NCI-H1105 (cell line): ENCODE measurements at places on chromosomes 5 and 9.

DNA sequence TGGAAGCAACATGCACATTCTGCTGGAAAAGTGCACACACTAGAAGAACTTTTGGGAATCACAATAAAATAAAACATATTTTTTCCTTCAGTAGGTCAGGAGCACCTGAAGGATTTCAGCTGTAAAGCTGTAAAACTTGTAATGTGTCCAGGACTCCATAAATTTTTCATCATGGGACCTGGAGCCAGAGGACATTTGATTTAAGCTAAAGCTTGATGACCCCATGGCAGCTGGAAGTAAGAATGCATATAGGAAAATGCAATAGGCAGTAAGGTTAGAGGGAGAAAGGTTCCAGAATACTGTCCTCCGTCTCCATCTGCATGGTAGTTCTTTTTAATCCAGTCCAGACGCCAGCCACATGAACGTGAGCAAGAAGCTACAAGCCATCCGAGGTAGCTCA, 166.0 kb downstream of the ADAMTSL1 start:
- DNase-seq = no peak

GRCh38 chr9:114433720-114434255, 46.0 kb upstream of the AKNA start:
- DNase-seq = no peak

GRCh38 chr9:2755285-2755684, 38.0 kb downstream of the KCNV2 start:
- no peak for DNase-seq

DNA sequence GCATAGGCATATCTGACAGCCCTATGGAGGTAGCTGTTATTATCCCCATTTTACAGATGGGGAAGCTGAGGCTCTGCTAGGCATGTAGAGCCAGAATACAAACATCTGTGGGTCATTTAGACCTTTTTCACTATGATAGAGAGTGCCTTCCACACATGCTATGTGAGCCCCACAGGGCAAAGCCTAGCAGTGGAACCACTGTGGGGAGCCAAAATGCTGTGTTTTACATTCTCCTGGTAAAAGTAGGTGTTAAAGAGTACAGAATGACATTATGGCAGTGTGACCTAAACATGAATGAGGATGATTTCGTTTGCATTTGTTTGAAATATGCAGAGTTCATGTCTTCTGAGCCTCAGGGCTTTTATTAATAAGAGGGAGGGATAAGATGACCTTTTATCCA, 265.2 kb downstream of the MAST4 start:
- no peak for DNase-seq

DNA sequence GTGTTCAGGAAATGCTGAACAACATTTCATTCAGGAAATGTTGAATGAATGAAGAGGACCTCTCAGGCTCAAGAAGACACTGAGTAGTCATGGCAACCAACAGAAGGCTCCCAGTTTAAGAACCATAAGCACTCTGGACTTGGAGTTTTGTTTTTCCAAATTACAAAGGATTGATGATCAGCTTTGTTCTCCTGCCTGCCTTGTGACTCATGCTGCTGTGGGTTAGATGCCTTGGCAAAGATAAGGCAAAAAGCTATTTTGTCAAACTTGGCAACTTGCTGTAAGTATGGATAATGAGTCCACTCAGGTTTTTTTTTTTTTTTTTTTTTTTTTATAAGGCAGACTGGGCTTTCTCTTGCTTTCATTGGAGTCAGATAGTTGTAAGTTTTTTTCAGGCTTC, 365.0 kb downstream of the TMEM232 start:
- no peak for DNase-seq

GRCh38 chr5:88854769-88855168, 28.2 kb downstream of the MEF2C start:
- no peak for DNase-seq

DNA sequence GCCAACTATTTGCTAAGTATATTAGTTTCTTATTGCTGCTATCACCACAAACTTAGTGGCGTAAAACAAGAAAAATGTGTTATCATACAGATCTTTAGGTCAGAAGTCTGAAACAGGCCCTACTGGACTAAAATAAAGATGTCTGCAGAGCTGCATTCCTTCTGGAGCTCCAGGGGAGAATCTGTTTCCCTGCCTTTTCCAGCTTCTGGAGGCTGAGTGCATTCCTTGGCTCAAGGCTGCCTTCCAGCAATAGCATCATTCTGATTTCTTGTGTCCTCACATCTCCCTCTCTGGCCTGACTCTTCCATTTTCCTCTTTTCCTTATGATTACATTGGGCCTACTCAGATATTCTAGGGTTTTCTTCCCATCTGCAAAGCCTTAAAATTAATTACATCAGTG, 15.9 kb downstream of the MAN2A1 start:
- DNase-seq = no peak

- DNase-seq = no peak
Observed at GRCh38 chr5:33690374-33691135, 201.2 kb downstream of the ADAMTS12 start.

- no peak for DNase-seq
Observed at GRCh38 chr5:125085797-125086505, 339.5 kb upstream of the ZNF608 start.

DNA sequence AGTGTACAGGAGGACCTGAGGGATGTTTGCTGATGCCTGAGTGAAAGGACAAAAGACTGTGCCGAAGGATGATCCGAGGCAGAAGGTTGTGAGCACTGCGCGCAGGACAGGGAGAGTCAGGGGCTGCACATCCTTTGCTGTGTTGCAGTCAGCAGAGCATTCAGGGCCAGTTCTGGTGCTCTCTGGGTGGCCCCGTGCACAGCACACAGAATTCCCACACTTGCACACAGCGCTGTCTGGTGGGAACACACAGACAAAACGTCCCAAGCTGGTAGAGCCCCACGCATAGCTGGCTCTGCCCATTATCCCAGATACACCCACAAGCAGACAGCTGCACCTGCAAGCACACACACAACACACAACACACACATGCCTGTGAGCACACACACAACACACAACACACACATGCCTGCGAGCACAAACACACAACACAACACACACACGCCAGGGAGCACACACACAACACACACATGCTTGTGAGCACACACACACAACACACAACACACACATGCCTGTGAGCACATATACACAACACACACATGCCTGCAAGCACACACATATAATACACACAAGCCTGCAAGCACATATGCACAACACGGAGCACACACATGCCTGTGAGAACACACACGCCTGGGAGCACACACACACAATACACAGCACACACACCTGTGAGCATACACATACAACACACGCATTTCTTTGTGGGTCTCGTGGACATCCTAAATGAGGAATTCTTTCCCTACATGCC, 74.4 kb downstream of the FGF18 start:
- no peak for DNase-seq

DNA sequence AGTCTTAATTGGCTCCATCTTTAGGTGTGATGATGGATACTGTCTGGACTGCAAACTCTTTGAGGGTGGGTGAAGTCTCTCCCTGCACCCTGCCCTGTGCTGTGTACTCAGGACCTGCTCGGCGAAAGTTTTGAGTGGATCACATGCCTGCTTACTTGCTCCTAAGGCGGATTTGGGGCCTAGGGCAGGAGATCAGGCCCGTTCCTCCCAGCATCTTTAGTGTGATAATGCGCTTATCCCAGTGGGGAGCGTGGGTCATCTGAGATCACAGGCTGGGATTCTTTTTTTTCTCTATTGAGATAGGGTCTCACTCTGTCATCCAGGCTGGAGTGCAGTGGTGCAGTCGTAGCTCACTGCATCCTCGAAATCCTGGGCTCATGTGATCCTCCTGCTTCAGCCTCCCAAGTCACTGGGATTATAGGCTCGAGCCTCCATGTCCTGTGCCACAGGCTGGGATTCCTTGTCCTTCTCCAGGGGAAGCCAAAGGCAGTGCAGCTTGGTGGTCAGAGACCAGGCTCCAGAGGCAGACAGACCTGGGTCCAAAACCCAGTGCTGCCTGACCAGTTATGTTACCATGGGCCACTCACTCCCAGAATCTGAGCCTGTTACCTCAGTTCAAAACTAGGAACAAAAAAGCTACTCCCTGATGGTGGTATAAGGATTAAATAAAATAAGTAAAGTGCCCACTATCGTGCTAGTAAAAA, 59.7 kb downstream of the ZNF618 start:
- no peak for DNase-seq

DNA sequence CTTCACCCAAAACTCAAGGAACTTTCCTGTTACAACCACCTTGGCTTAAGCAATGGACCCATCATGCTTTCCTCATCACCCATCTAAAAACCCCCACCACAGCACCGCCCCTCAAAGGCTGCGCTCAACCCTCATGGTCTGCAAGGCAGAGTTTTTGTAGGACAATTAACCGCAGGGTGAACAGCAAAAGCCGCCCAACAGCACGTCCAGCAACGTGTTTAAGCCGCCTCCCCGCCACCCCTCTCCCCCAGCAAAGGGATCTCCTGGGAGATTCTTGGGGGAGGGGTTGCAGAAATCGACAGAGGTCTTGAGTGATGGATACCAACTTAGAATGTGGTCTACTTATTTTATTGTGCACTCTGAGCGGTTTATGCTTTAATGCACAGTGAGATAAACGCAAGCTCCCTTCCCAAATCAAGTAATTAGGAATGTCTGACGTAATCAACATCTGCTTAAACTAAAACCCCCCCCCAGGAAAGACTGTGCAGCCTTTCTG, 1.9 kb downstream of the ROR2 start:
- DNase-seq = no peak

- no peak for DNase-seq
Observed at GRCh38 chr9:27388150-27388549, 91.2 kb upstream of the EQTN start.

GRCh38 chr5:60586307-60586901, 113.6 kb downstream of the DEPDC1B start:
- DNase-seq = no peak

DNA sequence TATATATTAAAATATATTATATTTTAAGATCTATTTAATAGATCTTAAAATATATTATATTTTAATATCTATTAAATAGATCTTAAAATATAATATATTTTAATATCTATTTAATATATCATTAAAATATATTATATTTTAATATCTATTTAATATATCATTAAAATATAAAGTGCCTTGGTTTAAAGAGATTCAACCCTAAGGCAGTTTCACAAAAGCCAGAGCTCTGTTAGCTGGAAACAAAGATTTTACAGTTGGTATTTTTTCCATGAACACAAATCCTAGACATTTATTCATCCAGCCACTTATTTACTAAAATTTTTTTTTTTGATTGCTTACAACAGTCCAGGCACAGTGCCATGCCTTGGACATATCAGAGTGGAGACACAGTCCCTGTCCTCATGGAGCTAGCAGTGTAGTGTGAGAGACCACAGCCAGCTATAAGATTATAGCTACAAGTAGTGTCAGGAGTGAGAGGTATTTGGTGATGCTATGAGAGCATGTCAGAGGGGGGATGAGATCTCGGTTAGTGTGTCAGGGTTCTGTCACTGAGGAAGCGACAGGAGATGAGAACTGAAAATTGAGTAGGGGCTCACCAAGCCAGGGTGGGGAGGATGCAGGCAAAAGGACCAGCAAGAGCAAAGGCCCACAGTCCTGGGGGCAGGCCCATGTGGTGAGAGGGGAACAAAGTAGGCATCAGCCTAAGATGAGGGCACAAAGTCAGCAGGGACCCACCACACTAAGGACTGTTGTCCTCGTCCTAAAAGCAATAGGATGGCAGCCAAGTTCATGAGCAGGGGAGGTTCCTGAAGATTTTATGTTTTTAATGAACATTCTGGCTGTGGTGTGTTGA, 74.5 kb downstream of the FBXO38 start:
- DNase-seq = no peak

GRCh38 chr5:115977096-115977495, 14.8 kb downstream of the LVRN start:
- no peak for DNase-seq

GRCh38 chr5:443239-444151, 519 bp downstream of the EXOC3 start:
- DNase-seq = peak; percentile 25

GRCh38 chr5:149217803-149218155, 53.9 kb upstream of the AFAP1L1 start:
- peak; percentile 37 for DNase-seq

DNA sequence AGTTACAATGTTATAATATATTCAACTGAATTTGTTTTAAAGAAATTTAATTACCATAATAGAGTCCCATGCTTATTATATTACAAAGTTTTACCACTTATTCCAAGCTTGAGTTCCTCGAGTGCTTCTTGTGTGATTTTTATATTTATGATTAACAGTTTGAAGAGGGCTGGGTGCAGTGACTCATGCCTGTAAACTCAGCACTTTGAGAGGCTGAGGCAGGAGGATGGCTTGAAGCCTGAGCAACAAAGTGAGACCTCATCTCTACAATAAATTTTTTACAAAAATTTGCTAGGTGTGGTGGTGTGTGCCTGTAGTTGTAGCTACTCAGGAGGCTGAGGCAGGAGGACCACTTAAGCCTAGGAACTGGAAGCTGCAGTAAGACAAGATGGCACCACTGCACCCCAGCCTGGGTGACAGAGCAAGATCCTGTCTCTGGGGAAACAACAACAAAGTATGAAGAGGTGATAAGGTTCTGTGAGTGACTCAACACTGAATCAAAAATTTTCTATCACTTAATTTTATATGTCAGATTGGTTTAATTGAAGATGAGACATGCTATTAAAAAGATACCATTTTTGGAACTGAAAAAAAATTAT, 9.2 kb downstream of the POC5 start:
- no peak for DNase-seq

DNA sequence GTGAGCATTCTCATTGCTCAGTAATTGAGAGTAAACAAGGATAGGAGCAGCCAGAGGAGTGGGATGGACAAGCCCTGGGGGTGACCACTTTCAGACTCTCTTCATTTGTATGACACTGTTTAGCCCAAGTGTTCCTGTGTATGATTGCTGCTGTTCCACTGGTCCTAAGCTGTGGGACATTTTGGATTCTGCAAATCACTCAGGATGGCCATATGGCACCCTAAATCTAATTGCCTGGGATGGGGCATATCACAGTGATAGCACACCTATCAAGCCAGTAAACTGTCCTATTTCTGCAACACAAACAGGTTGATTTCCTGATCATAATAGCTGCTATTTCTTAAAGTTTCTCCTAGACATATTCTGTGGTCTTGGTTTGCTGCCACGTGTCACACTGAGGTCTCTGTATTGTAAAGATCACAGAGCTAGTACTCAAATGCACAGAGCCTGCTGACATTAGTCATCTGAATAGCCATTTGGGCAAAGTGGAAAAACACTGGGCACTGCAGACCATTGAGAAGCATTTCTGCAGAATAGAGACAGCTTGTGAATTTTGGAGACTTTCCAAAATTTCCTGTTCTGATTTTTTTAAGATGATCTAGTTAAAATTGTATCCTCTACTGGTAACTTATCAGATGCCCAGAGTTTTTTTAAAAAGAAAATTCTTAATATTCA, 320.2 kb downstream of the RFX3 start:
- no peak for DNase-seq

DNA sequence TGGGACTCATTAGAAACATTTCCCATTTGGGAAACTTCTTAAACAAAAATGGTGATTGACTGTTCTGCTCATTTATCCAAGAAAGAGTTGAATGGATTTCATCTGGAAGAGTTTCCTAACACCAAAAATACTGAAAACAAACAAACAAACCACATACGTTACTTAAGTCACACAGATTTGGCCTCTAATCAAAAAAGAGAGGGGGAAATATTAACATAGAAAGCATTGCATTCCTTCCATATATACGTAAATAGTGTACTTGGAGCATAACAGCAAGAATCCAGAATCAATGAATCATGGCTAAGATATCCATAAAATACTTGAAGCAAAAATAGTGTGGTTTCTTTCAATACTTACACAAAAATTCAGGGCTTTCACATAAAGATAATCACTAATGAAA, 189.8 kb upstream of the MAP3K1 start:
- DNase-seq = no peak
